ENCODE measurements at places on chromosomes 16 and 17.

DNA sequence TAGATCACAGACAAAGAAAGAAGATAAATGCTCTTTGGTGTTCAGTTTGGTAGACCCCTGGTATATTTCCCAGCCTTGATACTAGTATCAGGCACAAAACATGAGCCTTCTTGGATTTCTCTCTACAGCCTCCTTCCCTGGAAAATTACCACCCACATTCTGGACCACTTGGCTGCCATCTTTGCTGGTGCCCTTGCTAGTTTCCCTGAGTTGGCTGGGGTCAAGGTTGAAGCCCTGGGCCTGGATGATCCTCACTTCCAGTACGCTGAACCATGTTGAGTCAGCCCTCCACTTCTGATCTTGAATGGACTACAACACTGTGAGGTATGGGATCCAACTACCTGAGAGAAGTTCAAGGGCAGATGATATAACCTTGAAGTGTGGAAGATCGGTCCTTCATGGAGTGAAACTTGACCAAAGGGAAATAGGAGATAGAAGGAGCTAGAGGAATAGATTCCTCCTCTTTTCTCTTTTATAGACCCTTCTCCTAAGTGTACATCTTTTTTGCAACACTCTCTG, 501.4 kb downstream of the TMEM114 start:
- no peak for DNase-seq

DNA sequence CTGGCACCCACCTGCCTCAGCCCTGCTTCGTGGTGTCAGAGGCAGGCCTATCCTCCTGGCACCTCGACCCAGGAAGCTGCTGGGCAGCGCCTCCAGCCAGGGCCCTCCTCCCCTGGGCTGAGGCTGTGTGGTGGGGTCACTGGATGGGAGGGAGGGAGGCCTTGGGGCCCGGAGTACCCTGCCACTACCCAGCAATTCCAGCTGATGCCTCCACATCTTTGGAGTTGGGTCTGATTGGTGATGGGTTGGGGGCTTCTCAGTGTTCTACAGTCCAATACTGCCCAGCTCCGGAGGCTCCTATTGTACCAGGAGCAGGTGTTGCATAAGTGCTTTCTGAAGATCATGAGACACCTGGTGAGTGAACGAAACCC, 48.0 kb downstream of the USP22 start:
- DNase-seq: no peak

DNA sequence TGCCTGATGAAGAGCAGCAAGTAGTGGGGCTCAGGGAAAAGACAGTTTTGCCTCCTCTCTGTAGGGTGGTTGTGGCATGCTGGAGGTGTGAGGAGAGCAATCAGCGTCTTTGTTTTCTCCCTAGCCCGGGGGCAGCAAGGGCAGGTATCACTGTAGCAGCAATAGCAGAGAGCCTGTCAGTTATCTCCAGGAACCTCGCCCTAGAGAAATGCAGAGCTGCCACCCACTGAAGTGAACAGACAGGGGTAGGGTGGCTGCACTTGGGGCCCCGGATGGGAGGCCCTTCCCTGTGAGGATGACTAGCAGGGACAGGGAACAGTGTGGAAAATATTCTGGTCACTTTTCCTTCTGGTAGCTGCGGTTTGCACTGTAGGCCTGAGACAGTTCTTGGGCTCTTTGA, 886.5 kb downstream of the CDH8 start:
- no peak for DNase-seq

GRCh38 chr17:28951991-28952975, 965 bp upstream of the PHF12 start:
- peak; percentile 90 for DNase-seq

DNA sequence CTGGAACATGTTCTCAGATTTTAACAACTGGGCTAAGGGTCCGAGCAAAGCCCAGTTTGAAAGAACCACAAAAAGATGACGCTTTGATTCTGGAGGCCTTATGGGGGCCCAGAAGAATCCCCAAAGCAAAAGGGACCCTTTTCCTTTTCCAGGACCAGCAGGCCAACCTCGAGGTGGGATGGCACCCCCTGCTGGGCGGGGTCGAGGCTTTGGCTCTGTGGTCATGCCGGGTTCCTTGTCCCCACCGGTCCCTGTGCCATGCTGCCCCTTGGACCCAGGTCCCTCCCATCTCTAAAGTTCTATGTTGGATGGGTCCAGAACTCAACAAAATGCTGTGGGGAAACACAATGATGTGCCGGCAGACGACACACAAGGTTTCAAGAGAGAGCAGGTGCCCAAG, 30.9 kb downstream of the TMEM204 start:
- DNase-seq: no peak

GRCh38 chr17:2874189-2874686, 78.0 kb downstream of the RAP1GAP2 start:
- no peak for DNase-seq

GRCh38 chr17:72529386-72529785, 408.6 kb downstream of the SOX9 start:
- no peak for DNase-seq

DNA sequence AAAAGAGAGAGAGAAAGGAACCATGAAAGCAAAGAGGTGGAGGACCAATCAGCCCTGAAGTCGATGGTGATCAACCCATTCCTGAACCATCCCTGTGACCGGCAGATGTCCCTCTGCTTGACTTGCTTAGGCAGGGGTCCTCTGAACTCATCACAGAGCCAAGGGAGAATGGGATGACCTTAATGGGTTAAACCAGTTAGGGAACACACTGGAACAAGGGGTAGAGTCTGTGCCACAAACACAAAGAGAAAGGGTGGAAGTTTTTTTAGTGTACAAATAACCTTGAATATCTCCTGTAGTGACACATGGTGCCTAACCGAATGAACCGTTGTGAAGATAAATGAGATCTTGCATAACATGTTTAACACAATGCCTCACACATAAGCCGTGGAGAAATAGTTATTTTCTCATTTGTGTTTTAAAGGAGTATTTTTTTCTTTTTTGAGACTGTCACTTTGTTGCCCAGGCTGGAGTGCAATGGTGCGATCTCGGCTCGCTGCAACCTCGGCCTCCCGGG, 11.2 kb downstream of the NAA60 start:
- no peak for DNase-seq

- DNase-seq: no peak
These were observed 63.4 kb downstream of the BRIP1 start for GRCh38 chr17:61799812-61800484.

DNA sequence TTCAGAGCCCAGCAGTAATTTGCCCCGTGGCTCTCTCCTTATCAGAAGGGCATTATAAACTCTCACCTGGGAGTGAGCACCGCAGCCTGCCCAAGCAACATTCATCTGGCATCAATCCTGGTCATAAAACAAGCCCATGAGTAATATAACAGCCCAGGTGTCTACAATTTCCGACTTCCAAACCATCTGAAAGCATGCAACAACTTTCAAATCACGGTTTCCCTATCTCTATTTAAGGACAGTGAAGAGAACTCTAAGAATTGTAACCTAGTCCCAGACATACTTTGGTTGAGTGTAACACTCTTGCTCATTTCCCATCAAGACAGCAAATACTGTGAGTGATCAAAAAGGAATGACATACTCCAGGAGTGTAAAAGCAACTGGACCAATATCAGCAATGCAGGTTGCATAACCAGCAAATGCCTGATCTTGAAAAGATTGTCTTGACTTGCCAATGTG, 487.4 kb upstream of the SOX9 start:
- no peak for DNase-seq

Data from NCI-H1048 (cell line).